ENCODE measurements at places on chromosomes 1 and 21. TPM values are rescaled to one million over a fixed set of nuclear protein-coding genes. Genes with fewer than 3 reads are reported as not detected.

The IGSF9 gene
- total RNA-seq, result 19.9 TPM

The CYP4A11 gene
- not detected for total RNA-seq

The LCE1F gene
- total RNA-seq, result not detected

The CRYBG2 gene
- total RNA-seq, result 16.1 TPM

The CSMD2 gene
- not detected for total RNA-seq

The LCE1E gene
- not detected for total RNA-seq

The DCAF6 gene
- total RNA-seq, result 52.2 TPM

The REN gene
- 3.1 TPM for total RNA-seq

The CGN gene
- 20.1 TPM for total RNA-seq

The C1orf115 gene
- 5.9 TPM for total RNA-seq

The PHF13 gene
- total RNA-seq, result 14.9 TPM

The ITLN2 gene
- total RNA-seq, result not detected

The CYP4Z1 gene
- not detected for total RNA-seq

The FCRLA gene
- not detected for total RNA-seq

The OPN3 gene
- total RNA-seq, result 45.5 TPM

DNA sequence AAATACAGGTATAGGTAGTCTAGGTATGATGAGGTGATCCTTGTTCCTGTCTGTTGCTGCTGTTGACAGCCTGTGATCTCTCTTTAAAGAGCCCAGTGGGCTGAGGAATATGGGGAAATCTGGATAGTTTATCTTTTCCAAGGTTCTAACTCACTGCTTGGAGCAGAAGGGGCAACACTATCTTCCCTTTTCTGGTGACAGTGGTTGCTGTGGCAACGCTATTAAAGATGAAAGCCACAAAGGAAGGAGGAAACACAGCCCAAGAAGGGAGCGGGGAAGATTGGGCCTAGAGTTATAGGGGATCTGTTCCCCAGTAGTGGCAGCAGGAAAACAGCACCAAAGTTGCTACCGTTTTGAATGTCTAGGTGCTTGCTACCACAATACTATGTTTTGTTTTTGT lies 8.8 kb downstream of the PCP4L1 start:
- H3K27me3 ChIP-seq, result no peaks in the 10 kb centered on the region
- DNase-seq, result no peak
- no peaks in the 10 kb centered on the region for H3K4me1 ChIP-seq
- no peaks in the 10 kb centered on the region for H3K36me3 ChIP-seq
- no peak overlapping the region for H3K27ac ChIP-seq

GRCh38 chr1:225882694-225883615 lies 775 bp upstream of the TMEM63A start:
- H3K36me3 ChIP-seq, result peaks cover 6% of the 10 kb centered on the region
- peak overlapping the region; percentile 98 for H3K27ac ChIP-seq
- peaks cover 58% of the 10 kb centered on the region for H3K4me1 ChIP-seq

GRCh38 chr1:59541891-59542290 lies 245.0 kb downstream of the FGGY start:
- no peaks in the 10 kb centered on the region for H3K36me3 ChIP-seq
- H3K27me3 ChIP-seq, result no peaks in the 10 kb centered on the region
- H3K4me1 ChIP-seq, result no peaks in the 10 kb centered on the region
- no peak overlapping the region for H3K27ac ChIP-seq

GRCh38 chr1:85278853-85279314 lies 2.5 kb upstream of the BCL10 start:
- H3K36me3 ChIP-seq, result peaks cover 4% of the 10 kb centered on the region
- peak; percentile 96 for DNase-seq
- H3K4me1 ChIP-seq, result peaks cover 38% of the 10 kb centered on the region
- H3K4me3 ChIP-seq, result peak overlapping the region; percentile 45
- H3K27ac ChIP-seq, result peak overlapping the region; percentile 84
- H3K27me3 ChIP-seq, result no peaks in the 10 kb centered on the region

DNA sequence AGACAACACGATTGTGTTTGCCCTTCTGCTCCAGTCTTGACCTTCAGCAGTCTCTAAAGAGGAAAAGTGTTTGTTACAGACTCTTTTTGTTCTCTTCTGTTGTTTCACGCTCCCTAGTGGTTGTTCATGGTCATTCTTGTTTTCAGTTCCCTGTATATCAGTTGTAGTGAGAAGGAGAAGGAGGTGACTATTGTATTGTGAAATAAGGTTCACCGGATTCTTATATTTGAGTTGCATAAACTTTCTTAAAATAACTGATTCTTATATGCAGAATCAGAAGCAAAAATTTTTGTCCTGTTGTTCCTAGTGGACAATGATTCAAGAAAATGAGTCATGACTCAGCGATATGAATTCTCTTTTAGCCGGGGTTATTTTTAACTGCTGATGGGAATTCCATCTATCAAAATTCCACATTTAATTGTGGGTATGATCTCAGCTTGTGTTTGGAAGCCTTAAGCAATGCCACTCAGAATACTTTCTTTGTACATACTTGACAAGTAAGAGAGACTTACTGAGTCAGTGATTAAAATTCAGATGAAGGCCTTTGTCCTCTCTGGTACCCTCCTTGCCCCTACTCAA lies 152.2 kb downstream of the CLEC20A start:
- DNase-seq, result peak; percentile 66
- H3K36me3 ChIP-seq, result no peaks in the 10 kb centered on the region
- H3K27ac ChIP-seq, result peak overlapping the region; percentile 27
- H3K27me3 ChIP-seq, result no peaks in the 10 kb centered on the region
- peak overlapping the region; percentile 28 for H3K4me3 ChIP-seq

DNA sequence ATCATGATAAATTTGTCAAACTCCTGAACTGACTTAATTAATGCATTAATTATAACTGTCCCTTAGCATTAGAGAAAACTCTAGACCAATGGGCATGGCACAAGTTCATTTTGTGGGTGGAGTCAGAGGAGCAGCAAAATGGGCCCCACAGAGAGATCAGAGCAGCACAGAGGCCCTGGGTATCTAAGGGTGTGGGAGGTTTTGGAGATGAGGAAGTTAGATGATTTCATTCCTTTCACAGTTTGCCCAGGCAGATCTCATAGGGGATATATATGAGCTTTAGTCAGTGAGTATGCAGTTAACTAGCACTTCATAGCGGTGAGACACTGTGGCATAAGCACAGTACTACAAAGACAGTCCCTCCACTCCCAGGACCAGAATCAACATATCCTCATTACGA lies 117.3 kb downstream of the MAB21L3 start:
- no peak overlapping the region for H3K4me3 ChIP-seq
- no peaks in the 10 kb centered on the region for H3K27me3 ChIP-seq
- no peaks in the 10 kb centered on the region for H3K36me3 ChIP-seq

- no peaks in the 10 kb centered on the region for H3K27me3 ChIP-seq
- H3K36me3 ChIP-seq, result no peaks in the 10 kb centered on the region
- H3K4me1 ChIP-seq, result peaks cover 27% of the 10 kb centered on the region
- H3K27ac ChIP-seq, result no peak overlapping the region
Observed at GRCh38 chr1:162369571-162369970, 7.1 kb downstream of the SPATA46 start.

DNA sequence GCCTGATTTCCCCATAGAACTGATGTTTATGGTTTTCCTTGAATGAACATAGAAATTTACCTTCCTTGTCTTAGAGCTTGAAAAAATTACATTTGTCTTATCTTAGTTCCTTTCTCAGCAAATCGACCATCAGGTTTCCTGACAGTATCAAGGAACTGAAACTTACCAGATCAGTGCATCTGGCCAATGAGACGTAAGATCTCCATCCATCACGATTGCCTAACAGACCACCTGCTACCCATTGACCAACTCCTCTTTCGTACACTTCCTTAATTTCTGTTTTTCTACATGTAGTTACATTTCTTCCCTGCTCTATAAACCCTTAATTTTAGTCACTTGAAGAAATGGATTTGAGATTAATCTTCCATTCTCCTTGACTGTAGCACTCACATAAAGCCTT lies 57.4 kb upstream of the TMPRSS15 start:
- no peaks in the 10 kb centered on the region for H3K36me3 ChIP-seq
- 0 out of 2 replicates have a peak, but pooled peaks cover 6% of the 10 kb centered on the region for H3K27me3 ChIP-seq
- H3K27ac ChIP-seq, result no peak overlapping the region
- H3K4me3 ChIP-seq, result no peak overlapping the region
- no peak for DNase-seq

DNA sequence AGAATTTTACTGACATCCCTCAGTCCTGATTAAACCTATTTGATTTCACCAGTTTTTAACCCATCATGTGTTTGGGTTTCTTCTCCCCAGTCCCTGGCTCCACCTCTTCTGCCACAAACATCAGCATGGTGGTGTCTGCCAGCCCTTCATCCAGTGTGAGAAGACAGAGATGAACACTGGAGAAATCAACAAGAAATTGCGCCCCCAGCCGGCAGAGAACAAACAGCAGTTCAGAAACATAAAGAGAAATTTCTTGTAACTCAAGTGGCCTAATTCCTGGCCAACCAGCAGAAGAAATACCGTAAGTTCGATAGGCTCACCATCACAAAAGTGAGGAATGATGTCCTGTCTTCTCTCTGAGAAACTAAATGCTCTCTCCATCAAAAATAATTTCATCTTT lies 18.3 kb downstream of the S100A11 start:
- no peaks in the 10 kb centered on the region for H3K27me3 ChIP-seq
- H3K4me1 ChIP-seq, result peaks cover 11% of the 10 kb centered on the region
- H3K36me3 ChIP-seq, result no peaks in the 10 kb centered on the region
- H3K27ac ChIP-seq, result no peak overlapping the region
- H3K4me3 ChIP-seq, result no peak overlapping the region

DNA sequence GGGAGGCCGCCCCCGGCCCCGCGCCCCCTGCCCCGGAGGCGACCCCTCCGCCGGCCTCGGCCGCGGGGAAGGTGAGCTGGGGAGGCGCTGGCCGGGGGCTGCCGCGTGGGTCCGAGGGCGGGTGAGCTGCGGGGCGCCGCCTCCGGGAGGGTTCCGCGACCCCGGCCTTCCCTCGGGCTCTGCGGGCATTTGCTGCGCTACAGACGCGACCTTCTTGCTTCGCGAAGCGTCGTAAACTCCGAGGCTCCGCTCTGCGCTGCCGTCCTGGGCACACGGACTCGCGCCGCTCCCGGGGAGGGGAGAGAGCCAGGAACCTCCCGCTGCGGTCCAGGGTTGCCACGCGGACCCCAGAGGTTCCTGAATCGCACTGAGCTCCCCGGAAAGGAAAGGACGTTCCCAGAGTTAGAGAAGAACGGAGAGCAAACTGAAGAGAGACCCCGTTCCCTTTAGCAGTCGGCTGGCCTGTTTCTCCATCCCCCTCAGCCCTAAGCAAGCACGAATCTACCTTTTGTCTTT lies 345 bp downstream of the SLX9 start:
- no peaks in the 10 kb centered on the region for H3K27me3 ChIP-seq
- H3K4me1 ChIP-seq, result peaks cover 30% of the 10 kb centered on the region
- H3K27ac ChIP-seq, result no peak overlapping the region
- DNase-seq, result no peak
- H3K4me3 ChIP-seq, result peak overlapping the region; percentile 95

- no peaks in the 10 kb centered on the region for H3K36me3 ChIP-seq
- H3K27ac ChIP-seq, result peak overlapping the region; percentile 100
- H3K4me1 ChIP-seq, result peaks cover 81% of the 10 kb centered on the region
- peak overlapping the region; percentile 39 for H3K4me3 ChIP-seq
- no peaks in the 10 kb centered on the region for H3K27me3 ChIP-seq
Observed at GRCh38 chr1:235075048-235075776, 53.4 kb downstream of the TOMM20 start.

DNA sequence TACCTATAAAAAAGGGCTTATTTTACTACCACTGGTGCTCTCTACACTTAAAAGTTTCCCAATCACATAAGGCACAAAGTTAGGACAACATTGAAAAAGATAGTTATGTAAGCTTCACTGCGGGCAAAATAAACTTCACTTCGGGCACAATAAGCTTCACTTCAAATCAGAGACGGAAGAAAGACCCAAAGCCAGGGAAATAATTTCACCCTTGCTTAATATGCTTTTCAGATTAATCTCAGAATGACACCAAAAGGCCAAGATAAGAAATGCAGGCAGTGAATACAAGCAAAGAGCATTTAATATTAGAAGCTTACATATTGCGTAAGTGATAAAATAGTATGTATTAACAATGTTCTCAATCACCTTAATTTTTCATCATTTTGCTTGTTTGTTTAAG lies 444.2 kb downstream of the SETD4 start:
- no peaks in the 10 kb centered on the region for H3K27me3 ChIP-seq
- DNase-seq, result peak; percentile 49
- no peaks in the 10 kb centered on the region for H3K36me3 ChIP-seq
- H3K27ac ChIP-seq, result no peak overlapping the region
- peaks cover 22% of the 10 kb centered on the region for H3K4me1 ChIP-seq

- no peaks in the 10 kb centered on the region for H3K27me3 ChIP-seq
- H3K4me3 ChIP-seq, result no peak overlapping the region
- no peak for DNase-seq
Observed at GRCh38 chr1:206924592-206925105, 2.9 kb upstream of the FCMR start.

- H3K27ac ChIP-seq, result no peak overlapping the region
- DNase-seq, result no peak
- H3K36me3 ChIP-seq, result no peaks in the 10 kb centered on the region
- H3K27me3 ChIP-seq, result no peaks in the 10 kb centered on the region
- H3K4me1 ChIP-seq, result peaks cover 25% of the 10 kb centered on the region
Observed at GRCh38 chr1:2047749-2048729, 2.2 kb upstream of the PRKCZ start.

- H3K36me3 ChIP-seq, result no peaks in the 10 kb centered on the region
- no peaks in the 10 kb centered on the region for H3K4me1 ChIP-seq
- no peak overlapping the region for H3K27ac ChIP-seq
- DNase-seq, result no peak
- H3K27me3 ChIP-seq, result no peaks in the 10 kb centered on the region
- no peak overlapping the region for H3K4me3 ChIP-seq
Observed at GRCh38 chr1:183390561-183390960, 27.6 kb downstream of the NMNAT2 start.

GRCh38 chr21:34074283-34075090 lies 1.1 kb downstream of the MRPS6 start:
- H3K4me3 ChIP-seq, result peak overlapping the region; percentile 78
- H3K4me1 ChIP-seq, result peaks cover 51% of the 10 kb centered on the region
- H3K36me3 ChIP-seq, result peaks cover 18% of the 10 kb centered on the region
- peak; percentile 32 for DNase-seq
- H3K27ac ChIP-seq, result no peak overlapping the region
- H3K27me3 ChIP-seq, result no peaks in the 10 kb centered on the region

- H3K27ac ChIP-seq, result no peak overlapping the region
- DNase-seq, result no peak
- H3K27me3 ChIP-seq, result no peaks in the 10 kb centered on the region
- no peak overlapping the region for H3K4me3 ChIP-seq
Observed at GRCh38 chr1:226629896-226630550, 81.5 kb downstream of the STUM start.

DNA sequence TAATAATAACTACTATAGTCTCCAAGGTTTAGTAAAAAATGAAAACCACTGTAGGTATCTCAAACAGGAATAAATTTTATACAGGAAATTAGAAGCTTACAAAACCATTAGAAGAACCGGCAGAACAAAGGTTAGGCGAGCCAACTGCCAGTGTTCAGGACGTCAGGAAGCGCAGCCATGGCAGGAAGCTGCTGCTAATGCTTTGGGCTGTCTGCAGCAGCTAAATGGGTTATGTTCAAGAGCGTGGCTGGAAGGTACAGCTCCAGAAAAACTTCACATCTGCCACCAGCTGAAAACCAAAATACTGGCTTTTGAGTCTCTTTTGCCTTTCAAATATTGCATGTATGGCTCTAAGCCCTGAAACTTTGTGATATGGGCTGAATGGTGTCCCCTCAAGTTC lies 35.7 kb upstream of the MYSM1 start:
- H3K4me1 ChIP-seq, result peaks cover 12% of the 10 kb centered on the region
- H3K4me3 ChIP-seq, result no peak overlapping the region
- H3K36me3 ChIP-seq, result no peaks in the 10 kb centered on the region
- H3K27me3 ChIP-seq, result no peaks in the 10 kb centered on the region
- H3K27ac ChIP-seq, result no peak overlapping the region

GRCh38 chr1:3410142-3410925 lies 44.1 kb upstream of the ARHGEF16 start:
- no peaks in the 10 kb centered on the region for H3K4me1 ChIP-seq
- no peaks in the 10 kb centered on the region for H3K36me3 ChIP-seq
- peak; percentile 80 for DNase-seq
- peaks cover 84% of the 10 kb centered on the region for H3K27me3 ChIP-seq
- no peak overlapping the region for H3K27ac ChIP-seq
